ENCODE measurements at places on chromosomes 1 and 21.

GRCh38 chr1:92483610-92484471, 2.9 kb downstream of the GFI1 start:
- peak; percentile 52 for DNase-seq

DNA sequence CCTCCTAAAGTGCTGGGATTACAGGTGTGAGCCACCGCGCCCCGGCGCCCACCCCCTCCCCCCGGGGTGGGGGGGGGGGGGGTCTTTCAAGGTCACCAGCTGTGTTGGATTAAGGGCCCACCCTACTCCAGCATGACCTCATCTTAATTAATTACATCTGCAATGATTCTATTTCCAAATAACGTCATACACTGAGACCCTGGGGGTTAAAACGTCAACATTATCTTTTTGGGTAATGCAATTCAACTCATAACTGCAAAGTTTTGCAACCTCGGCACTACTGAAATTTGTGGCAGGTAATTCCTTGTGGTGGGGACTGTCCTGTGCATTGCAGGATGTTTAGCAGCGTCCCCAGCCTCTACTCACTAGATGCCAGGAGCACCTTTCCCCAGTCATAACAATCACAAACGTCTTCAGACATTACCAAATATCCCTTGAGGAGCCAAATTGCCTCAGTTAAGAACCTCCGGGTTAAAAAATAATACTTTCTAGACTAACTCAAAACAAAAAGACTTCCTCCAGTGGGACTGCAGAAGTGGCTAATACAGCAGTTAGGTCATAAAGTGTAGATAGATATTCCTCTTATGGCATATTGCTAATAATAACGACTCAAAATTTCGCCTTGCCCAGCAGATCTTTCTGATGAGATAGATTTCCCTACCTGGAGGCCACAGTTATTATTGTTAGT, 233.0 kb upstream of the KAZN start:
- DNase-seq, result no peak

DNA sequence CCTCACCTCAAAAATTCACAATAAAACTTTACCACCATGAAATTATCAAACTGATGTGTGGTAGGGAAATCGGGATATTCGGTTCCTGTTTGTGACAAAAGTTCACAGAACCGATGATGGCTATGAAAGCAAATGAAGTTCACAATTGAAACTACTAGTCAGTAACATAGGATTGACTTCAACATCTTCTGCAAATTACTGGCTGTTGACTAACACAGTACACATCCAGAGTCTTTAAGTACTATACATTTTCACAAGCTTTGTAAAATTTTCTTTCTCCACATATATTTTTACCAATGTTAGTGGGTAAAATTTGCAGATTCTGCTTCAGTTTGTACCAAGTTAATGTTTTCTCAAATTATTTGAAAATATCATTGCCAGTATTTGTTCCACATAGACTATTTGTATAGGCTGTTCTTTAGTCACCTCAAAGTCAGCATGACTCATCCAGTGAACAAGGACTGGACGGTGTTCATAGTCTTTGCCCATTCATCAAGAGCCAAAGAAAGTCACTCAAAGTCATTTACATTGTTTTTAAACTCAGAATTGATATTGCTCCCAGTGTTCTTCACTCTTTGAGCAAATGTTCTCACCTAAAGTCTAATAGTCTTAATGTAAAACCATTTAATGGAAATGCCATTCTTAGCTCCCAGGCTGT, 213.4 kb downstream of the USP25 start:
- DNase-seq, result no peak

DNA sequence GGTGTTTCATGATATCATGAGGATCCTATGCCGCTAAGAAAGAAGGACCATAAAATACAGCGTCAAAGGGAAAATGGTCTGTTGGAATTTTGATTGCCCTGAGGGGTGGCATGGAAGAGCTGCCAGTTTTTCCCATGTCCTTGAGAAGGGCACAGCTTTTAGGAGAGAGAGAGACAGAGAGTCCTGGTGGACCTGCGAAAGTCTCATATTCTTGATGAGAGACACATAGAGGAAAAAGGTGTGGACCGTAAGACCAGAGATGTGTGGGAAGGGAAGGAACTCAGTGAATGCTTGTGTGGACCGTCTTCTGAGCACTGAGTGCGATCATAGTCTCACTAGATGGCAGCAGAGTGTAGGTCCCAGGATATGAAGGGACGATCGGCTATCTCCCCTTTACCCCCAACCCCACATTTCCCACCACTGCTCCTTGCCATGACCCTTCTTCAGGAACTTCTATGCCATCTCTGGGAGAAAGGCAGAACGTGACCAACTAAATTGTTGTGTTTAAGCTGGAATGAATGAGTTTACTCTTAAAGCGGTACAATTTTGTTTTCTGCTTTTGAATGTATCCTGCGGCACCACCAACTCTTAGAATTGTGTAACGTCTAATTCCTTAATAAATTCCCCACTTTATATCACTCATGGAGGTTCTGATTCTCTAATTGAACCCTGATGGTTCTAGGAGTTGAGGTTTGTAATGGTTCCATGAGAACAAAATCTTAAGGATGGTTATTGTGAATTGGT, 117.7 kb downstream of the CTH start:
- DNase-seq, result peak; percentile 2

DNA sequence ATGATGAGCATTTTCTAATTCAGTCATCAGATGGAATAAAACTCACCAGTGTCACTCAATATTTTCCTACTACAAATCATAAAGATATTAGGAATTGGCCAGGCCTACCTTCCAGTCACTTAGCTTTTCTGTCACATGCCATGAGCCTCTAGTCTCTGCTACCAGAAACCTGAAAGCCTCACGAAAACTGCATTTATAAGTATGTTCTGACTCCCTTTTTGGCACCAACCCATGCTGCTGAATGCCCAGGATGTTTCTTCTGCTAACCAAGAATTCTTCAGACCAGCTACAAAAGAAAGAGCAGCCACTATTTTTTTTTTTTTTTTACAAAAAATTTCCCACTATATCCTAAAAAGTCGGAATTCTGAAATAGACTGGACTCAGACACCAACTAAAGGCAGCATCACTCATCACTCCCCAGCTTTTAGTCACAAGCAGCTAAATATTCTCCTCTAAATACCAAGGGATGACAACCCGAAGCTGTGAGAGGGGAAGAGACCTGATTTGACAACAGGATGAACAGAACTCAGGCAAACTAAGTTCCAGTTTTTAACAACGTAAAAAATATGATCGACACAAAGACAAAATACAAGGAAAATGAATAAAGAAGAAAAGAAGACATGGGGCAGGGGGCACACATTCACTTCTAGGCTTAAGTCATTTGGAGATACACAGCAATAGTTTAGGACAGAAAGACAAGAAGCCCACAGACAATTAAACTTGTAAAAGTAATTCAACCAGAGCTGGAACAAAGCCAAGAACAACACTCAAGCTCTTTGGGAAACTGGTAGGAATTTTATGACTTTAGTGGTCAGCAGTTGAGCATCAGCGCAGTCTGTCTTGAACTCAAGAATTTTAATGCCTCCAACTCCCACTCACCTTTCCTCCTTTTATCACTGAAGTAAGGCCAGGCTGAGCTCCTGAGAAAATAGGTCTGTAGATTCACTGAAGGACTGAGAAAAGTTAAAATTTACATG, 1.7 kb downstream of the DCAF8 start:
- DNase-seq, result no peak

GRCh38 chr21:35032474-35033263, 16.4 kb downstream of the RUNX1 start:
- DNase-seq, result no peak

- DNase-seq, result no peak
These were observed 52.5 kb downstream of the NMNAT2 start for GRCh38 chr1:183365676-183366075.

GRCh38 chr21:40564318-40564717, 282.6 kb downstream of the DSCAM start:
- DNase-seq, result no peak

- no peak for DNase-seq
These were observed 32.1 kb upstream of the HIVEP3 start for GRCh38 chr1:41950820-41951219.

DNA sequence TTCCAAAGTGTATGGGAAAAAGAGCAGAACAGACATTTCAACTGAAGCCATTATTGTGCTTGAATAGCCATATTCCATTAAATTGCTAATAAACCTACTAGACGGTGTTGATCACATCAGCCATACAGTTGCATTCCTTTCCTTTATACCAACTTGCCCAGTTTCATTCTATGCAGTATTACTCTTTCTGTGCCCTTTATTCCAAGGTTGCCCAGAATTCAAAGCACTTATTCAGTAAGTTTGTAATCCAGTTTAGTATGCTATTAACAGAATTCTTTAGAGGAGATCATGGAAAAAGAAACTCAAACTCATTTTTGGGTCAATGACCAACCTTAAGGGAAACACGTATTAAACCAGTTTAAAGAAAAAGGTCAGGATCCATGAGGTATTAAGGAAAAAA, 89.5 kb downstream of the DDAH1 start:
- DNase-seq, result no peak

DNA sequence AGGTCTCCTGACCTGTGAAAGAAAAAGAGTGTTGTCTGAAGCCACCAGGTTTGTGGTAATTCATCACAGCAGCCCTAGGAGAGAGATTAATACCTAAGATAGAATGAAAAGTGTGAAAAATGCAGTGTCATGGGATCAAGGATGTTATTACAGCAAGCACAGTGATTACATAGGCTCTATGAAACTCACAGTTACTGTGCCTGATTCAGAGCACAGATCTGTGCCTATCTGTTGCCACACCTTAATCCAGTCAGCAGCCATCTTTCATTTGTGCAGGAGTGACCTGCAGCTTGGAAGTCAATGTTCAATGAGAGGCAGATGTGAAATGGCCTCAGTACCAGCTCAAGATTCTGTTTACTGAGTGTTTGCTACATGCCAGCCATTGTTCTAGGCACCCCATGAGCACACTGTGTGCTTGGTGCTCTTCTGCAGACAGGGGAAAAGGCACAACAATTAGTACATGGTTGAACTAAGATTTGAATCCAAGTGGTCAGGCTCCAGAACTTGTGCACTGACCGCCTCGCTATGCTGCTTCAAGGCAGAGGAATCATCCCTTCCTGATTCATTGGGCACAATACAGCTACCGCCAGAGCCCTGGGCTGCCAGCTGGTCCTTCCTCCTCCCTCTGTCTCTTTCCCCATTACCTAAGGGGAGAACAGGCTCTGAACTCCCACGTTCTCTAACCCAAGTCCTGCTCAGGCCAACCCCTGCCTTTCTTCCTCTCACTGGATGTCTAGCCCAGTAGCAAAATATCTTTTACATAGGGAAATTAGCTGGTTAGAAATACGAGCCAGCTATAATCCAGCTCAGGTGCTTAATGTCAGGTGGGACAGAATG, 56.3 kb upstream of the NEK2 start:
- no peak for DNase-seq

DNA sequence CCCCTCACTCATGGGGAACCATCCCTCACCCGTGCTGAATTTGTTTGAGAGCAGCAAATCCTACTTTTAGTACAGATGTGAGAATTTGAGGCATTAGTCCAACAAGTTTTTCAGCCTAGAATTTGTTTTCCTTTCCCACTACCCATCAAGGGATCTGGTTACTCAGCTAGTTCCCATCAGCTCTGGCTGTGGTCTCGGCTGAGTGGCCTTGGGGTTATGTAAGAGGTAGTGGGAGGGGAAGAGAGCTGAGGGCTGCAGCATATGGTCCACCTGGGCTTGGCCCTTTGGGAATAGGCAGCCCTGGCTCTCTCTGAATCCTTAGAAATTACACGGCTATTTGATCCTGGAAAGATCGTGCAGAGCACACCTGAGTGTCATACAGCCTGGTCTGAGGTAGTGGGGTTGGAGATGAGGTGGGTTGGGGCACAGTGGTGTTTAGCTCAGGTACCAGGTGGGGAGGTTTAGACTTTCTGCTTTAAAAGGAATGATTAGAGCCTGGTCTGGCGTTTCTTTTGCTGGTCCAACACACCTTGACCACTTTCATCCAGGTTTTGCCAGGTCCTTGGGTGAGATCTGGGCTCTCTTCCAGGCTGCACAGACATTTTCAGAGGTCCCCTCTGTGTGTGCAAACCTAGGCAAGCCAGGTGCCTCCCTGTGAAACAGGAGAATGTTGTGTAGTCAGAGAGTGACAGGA, 4.2 kb downstream of the GSTM4 start:
- DNase-seq, result no peak

DNA sequence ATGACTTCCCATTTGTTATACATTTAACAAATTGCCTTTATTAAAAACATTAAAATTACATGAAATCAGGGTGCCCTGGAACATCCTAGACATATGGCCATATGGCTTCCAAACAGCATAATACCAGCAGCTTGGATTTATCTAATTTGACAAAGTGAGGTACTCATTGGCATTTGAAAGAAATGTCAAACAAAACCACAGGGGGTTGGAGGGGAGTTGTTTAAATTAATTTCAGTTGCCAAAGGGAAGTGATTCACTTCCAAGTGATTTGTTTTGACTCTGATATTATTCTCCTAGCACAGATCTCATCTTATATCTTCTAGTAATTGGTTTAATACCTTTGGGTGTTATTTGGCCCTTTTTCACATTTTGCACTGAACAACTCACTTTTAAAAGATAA, 24.5 kb upstream of the POU2F1 start:
- DNase-seq, result no peak

DNA sequence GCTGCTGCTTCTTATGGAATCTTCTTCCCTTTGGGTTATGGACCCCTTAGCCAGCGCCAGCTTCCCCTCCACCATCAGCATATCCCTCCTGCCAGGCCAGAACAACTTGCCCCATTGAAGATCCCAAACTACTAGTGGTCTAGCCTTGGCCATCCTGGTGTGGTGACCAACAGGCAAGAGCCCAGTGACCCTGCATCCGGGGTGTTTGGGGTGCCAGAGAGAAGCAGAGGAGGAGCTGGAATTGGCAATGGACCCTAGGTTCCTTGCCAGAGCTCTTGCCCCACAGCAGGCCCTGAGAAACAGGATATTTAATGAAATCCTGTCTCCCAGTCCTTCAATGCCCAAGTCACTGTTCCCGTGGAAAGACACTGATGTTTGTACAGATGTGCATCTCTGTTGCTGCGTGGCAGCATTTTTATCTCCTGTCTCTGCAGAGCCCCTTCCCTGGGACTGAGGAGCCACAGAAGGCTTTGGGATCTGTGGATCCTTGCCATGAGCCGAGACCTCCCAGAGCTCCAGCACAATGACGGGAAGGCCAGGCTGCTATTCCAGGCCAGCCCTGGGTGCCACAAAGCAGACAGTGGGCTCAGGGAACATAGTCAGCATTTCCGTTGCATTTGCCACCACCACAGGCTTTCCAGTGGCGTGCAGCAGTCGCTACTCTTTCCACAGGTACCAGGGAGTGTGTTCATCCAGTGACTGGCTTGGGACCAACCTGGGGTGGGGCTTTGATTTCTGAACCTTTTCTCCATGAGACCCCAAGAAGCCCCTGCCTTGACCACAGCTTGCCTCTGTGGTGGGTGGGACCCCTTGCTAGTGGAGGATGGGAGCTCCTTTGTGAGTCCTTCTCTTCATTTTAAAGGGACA, 21.6 kb downstream of the NAV1 start:
- DNase-seq, result no peak

All from CD4-positive, alpha-beta T cell treated with Interleukin-4 for 4 hours (primary cell).